ENCODE measurements at places on chromosomes 11 and 22.

DNA sequence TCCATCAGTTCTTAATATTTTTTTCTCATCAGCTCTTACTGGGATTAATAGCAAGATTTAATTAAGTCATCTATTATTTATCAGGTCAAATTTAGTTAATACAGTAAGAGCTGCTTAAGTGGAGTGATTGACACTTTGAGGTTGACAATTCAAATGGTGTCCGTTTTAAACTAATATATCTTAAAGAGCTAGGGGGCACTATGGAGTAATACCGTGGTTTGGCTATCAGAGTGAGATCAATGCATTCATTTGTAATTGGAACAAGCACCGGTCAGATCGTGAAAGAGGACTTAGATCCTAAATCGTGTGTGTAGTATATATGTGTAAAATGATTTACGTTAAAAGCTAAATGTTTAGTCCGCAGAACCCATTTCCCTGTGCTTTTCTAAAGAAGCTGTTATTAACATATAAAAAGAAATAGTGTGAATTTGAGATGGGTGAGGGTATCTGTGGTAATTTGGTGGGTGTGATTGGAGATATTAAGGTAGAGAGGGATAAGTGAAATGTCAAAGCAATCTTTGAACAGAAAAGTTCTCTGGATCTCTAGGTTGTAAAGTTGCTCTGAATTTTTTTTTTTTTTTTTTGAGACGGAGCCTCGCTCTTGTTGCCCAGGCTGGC is 2.3 kb downstream of the SIK2 start:
- DNase-seq = no peak

DNA sequence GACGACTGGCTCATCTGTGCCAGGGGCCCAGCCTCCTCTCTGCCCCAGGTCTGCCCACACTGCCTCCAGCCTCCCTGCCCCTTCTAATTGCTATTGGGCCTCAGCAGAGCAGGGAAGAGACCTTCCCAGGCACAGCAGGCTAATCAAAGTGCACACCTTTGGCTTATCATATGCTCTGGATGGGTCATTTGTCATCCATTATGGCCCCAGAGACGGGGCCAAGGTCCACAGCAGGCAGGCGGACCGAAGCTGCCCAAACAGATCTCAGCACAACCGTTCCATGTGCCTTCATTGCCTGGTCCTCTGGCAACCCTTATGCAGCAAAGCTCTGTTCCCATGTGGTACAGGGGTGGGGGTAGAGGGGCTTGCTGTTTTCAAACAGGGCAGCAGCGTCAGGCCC is 66.6 kb downstream of the TP53I11 start:
- DNase-seq = no peak

DNA sequence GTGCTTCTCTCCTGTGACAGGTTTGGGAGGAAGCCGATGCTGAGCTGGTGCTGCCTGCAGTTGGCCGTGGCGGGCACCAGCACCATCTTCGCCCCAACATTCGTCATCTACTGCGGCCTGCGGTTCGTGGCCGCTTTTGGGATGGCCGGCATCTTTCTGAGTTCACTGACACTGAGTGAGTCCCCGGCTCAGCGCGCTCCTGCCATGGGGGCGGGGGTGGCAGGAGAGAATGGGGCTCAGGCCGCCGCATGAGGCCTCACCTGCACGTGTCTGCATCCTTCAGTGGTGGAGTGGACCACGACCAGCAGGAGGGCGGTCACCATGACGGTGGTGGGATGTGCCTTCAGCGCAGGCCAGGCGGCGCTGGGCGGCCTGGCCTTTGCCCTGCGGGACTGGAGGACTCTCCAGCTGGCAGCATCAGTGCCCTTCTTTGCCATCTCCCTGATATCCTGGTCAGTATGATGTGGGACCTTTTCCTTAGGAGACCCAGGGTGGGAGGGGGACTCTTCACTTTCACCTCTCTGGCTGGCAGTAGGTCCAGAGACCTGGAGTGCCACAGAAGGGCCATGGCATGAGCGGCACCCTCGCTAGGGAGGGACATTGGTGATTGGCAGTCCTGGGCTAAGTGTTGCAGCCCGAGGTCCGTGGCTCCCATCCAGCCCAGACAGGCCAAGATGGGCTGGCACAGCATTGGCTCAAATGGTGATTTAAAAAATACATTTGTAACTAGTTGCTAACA is 28.9 kb upstream of the SLC22A12 start:
- no peak for DNase-seq

DNA sequence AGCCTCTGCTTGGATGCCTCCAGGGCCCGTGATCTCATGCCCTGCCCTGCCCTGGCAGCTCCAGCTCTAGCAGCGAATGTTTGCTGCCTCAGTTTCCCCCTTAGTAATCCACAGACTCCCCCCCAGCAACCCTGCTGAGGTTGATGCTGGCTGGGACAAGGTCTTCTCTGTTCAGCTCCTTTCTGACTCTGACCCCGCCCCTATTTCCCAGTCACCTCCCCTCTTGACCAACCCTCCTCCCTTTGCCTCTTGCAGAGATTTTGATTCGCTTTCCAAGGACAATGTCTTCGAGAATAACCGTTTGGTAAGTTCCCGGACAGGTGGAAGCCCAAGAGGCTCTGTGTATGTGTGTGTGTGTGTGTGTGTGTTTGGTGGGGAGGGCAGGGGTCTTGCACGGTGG is 5.6 kb downstream of the MICALL1 start:
- DNase-seq = no peak

GRCh38 chr11:5004424-5005274 is 10.0 kb downstream of the OR51L1 start:
- DNase-seq = peak; percentile 39

GRCh38 chr11:111417766-111418435 is 38.8 kb upstream of the POU2AF1 start:
- DNase-seq = peak; percentile 41

DNA sequence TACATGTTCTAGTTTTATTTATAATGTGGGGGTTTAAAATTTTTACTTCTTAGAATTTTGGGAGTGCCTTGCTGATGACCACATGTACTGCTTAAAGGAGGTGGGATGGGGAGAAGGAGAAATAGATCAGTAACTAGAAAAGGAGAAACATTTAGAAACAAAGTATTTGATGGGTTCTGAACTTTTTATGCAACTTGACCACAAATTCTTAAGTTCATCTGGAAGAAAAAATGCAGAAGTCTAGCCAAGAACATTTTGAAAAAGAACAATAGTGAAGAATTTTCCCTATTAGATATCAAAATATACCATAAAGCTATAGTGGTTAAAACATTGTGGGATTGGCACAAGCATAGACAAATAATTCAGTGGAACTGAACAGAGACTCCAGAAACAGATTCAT is 73.3 kb upstream of the AMPD3 start:
- DNase-seq = no peak

DNA sequence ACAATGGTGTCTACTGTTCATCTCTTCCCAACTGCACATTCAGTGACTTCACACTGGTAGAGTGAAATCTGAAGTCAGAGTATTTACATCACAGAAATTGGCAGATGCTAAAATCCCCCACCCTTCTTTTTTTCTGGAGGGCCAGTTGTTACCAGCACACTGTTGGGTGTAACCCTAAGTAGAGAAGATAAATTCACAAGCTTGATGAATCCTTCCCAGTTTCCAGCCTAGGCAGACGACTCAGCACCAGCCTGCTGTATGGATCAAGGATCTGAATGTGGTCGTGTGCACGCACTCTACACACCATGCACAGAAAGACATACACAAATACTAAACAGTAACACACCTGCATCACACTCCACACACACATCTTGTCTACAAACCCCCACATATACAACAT is 46.0 kb downstream of the ARRB1 start:
- no peak for DNase-seq

DNA sequence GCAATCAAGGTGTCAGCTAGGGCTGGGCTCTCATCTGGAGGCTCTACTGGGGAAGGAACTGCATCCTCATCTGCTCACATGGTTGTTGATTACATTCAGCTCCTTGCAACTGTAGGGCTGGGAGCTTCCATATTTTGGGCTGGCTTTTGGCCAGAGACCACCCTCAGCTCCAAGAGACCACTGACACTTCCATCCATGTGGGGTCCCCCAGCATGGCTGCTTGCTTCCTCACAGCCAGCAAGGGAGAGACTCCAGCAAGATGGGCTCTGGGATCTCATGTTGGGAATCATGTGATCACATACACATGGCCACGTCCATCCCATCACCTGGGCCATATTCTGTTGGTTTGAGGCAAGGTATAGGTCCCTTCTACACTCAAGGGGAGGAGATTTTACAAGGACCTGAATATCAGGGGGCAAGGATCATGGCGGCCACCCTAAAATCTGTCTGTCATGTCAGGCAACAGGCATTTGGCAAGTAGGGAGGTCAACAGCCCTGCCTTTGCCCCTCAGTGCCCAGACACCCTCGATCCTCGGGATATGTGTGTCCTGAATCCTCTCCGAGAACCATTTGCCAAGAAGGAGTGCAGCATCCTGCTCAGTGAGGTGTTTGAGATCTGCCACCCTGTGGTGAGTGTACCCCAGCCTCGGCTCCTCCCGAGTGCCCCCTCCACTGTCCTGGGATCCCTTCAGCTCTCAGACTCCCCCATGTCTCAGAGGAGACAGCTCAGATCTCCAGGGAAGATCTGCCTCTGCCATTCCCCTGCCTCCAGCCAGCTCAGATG is 48.7 kb downstream of the OTOG start:
- no peak for DNase-seq

GRCh38 chr11:126452241-126453101 is 97.0 kb downstream of the ST3GAL4 start:
- DNase-seq = peak; percentile 15

GRCh38 chr11:127737499-127737898 is 736.9 kb upstream of the KIRREL3 start:
- DNase-seq = no peak

DNA sequence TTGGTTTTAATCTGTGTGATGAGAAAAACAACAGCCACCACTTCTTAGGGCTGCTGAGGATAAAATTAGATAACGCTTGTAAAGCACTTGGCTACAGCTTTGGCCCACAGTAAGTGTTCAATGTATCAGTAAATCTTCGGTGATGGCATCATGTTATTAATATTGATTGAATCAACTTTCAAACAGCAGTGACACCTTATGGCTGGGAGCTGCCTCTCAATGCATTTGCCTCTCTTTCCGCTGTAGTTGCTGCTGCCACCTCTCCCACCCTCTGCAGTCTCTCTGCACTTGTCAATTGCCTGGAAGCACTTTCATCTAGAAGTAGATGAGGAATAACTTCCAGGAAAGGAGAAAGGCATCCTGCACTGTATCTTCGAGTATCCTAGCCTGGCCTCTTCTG is 491.1 kb downstream of the OPCML start:
- no peak for DNase-seq

- no peak for DNase-seq
These were observed 62.4 kb upstream of the POU2AF1 start for GRCh38 chr11:111441443-111441842.

GRCh38 chr11:103958475-103959215 is 77.8 kb upstream of the DDI1 start:
- DNase-seq = no peak

DNA sequence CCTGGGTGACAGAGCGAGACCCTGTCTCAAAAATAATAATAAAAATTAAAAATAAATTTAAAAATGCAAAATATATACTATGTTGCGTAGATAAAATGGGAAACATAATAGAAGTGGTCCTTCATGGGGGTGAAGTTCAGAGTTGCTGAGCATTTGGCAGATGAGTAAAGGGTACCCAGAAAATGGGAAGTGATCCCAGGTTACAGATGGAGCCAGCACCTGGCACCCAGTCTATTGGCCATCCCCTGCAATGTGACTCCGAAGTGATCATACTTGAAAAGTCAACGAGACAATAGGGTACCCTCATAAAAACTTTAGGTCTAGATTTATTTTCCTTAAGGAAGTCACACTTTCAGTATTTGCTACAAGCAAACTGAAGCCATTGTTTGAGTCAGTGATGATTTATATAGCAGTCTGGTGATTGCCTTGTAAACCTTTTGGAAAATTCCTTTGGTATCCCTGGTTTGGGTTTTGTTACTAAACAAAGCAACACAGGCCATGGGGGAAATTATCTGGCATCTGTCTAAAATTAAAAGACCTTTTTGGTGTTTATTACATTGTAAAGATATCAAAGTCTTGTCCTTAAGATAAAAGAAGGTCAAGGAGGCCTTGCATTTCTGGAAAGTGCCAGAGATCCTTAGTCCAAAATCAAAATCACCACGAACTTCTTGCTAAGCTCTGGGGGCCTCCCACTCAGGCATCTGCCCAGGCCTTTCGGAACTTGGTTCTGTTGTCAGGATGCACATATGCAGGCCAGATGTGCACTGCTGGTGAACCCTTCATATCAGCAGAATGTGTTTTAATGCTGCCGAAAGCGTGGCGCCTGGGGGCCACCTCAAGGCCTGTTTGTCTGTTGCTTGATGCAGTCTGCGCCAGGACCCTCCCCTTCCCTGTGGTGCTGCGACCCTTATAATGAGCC is 4.3 kb downstream of the SMARCB1 start:
- DNase-seq = no peak

GRCh38 chr22:19290400-19291217 is 910 bp downstream of the CLTCL1 start:
- DNase-seq = no peak

DNA sequence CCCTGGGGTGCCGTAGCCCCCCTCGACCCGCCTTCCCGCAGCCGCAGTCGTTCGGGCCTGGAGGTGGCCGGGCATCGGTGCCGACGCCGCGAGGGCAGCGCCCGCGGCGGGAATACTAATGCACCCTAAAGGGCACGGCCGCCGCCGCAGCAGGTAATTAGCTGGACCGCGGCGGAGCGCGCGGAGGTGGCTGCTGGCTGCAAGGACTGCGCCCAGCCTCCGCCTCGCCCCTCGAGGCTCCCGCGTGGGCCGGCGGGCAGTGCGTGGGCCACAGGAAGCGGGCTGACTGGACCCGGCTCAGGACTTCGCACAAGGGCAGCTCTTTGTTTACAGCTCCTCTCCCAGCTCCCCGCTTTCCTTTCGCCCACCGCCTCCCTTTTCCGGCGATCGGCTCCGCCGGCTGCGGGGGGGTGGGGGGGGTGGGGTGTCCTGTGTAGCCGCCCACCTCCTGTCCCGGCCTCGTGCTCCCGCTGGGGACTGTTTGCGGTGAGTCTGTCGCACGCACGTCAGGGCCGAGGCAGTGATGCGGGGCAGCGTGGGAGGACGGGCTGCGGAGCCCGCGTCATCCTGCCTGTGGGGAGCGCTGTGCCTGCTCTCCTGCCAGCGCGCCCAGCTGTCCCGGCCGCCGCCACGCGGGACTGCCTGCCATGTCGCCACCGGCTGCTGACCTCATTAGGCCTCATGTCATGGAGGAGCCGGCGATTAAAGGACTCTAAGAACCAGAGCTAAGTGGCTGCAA is 53.2 kb downstream of the GRIK4 start:
- no peak for DNase-seq

DNA sequence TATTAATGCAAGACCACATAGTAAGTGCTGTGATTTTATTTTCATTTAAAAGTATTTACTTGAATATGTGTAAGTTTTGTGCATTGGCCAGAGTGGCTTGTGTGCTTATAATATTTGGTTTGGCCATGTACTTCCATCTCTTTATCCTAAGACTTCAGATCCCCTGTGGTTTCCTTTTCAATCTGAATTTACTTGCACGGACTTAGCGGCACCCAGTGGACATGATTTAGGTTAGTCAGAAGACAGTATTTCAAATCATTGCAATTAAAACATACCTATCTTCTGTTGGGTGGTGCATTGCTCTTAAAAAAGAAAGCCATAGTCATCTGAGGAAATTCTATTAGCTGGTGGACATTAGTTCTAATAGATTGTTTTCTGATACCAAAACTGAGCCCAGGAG is 30.7 kb downstream of the PIWIL4 start:
- DNase-seq = no peak

GRCh38 chr11:27241311-27242122 is 121.5 kb downstream of the CCDC34 start:
- DNase-seq = no peak

Measured in prostate gland (tissue), 2 donors.